Stromal cell of bone marrow (primary cell): ENCODE measurements at places on chromosomes 4 and X.

GRCh38 chr4:26454961-26455360 is 35.3 kb downstream of the CCKAR start:
- no peak for DNase-seq

GRCh38 chr4:38387819-38388218 is 276.2 kb upstream of the KLF3 start:
- DNase-seq = no peak

- DNase-seq = no peak
Measured at GRCh38 chr4:101807351-101807750, 16.8 kb downstream of the BANK1 start.

GRCh38 chr4:127881563-127881864 is 821 bp downstream of the PLK4 start:
- no peak for DNase-seq

GRCh38 chrX:150529587-150529986 is 38.8 kb upstream of the MTM1 start:
- no peak for DNase-seq

DNA sequence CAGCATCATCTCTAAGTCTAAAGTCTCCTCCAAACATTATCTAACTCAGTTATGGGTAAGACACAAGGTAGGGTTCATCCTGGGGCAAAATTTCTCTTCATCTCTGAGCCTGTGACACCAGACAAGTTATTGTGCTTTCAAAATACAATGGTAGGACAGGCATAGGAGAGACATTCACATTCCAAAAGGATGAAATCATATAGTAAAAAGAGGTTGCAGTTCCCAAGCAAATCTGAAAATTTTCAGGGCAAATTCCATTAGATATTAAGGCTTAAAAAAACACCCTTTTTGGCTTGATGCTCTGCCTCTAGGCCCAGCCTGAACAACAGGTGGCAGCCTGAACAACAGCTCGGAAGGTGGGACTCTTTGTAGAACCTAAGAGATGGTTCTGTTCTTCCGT is 448.3 kb upstream of the SLIT2 start:
- DNase-seq = no peak

DNA sequence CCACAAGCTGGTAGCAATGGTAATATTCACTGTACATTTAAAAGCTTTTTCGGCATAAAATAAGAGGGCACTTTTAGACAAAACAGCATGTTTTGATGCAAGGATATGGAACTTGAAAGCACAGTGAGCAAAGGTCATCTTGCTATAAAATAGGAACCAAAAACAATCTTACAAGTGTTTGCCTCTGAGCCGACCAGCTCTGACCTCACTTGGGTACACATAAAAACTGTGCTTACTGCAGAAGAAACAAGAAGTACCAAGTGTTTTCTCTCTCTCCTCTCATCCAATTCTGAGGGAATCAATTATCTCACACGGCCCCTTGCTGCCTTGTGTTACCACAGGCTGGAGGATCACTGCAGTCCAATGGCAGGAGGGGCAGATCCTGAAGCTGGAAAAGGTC is 4.8 kb upstream of the IQSEC2 start:
- DNase-seq = no peak

DNA sequence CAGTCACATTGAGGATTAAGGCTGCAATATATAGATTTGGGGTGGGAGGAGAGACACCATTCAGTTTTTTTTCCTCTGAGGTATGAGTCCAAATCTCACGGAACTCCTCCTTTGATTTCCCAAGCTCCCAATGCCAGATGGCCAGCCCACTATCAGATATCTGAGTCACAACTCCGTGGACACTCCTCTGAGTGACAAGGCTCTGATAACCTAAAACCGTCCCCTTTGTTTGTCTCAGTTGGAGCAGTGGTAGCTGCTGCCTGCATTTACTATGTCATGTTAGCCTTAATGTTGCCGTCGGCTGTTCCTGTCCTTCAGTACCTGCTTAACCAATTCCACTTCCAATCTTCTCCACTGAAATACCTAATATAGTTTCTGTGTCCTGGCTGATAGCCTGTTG is 107.3 kb downstream of the DTHD1 start:
- DNase-seq = no peak

- no peak for DNase-seq
Measured at GRCh38 chrX:100905620-100906019, 23.1 kb downstream of the XKRX start.

- DNase-seq = no peak
Measured at GRCh38 chr4:107843391-107843790, 18.7 kb downstream of the SGMS2 start.

DNA sequence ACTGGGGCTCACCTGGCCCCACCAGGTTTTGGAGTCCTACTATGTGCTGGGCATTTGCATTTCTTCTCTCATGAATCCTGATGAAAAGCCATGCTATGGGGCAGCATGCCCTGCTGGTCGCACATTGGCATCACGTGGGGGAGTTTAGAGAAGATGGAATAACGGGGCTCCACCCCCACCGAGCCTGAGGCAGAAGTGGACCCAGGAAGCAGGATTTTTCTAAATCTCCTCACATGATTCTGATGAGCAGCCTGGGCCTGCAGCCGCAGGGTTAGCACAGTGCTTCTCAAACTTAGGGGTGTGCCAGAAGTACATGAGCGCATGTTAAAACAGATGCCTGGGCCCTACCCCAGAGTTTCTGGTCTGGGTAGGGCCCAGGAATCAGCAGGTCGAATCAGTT is 4.6 kb upstream of the SORCS2 start:
- DNase-seq = no peak
